ENCODE measurements at places on chromosomes 1 and 21.
A peak's percentile ranks its signal among the peaks of the same experiment; 100 is the strongest.

DNA sequence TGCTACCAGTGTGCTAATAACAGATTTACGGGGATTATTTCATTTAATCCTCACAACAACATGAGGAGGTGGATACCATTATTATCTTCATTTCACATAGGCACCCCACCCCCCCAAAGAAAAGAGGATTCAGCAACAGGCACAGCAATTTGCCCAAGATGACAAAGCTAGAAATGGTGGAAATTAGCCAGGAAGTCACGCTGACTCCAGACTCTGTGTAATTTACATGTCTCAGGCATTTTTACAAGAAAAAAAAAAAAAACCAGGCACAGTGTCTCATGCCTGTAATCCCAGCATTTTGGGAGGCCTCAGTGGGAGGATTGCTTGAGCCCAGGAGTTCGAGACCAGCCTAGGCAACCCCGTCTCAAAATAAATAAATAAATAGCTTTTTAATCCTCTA lies 37.5 kb upstream of the PRDM2 start:
- DNase-seq, result peak; percentile 42

DNA sequence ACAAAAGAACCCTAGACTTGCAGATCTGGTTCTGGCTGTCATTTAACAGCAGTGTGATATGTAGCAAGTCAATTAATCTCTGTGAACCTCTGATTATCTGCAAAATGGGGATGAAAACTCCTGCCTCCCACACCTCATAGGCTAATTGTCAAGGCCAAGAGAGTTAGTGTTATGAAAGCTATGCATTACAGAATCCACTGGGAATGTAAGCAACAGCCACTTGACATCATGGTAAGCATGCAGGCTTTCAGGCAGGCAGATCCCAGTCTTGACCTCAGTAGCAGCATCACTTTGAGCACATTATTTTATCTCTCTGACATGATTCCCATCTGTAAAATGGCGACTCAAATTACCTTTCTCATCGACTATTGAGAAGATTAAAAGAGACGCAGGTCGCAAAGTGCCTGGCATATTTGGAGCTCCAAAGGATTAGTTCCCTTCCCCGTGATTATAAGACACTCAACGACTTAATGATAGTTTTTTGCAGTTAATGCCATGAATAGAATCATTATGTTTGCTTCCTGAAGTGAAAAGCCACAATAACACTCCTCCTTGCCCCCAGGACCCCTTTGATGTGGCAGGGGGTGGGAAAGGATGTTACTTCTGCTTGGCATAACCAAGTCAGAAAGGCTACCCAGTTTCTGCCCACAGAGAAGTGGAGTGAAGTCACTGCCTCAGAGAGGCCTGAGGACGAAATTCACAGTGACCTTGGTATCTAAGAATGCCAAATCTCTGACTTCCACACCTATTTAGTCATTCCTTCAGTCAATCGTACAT lies 273.0 kb upstream of the NFIA start:
- DNase-seq, result no peak

GRCh38 chr1:226870401-226871279 lies at the start of gene PSEN2:
Gene PSEN2, plus strand, starts transcription at chr1:226870616. Its CDS starts 11,292 bp downstream, at chr1:226881908.
- no peak for DNase-seq

GRCh38 chr1:171090604-171091003 lies at the start of gene FMO3:
Gene FMO3, plus strand, starts transcription at chr1:171090905. Its CDS starts 1,754 bp downstream, at chr1:171092659.
- DNase-seq, result no peak

GRCh38 chr1:58785442-58786058 lies 1.7 kb upstream of the JUN start:
- no peak for DNase-seq
